C1 segment of cervical spinal cord (tissue), 14 donors: ENCODE measurements at places on chromosomes 6 and 20.

- DNase-seq, result no peak
These were observed 143.3 kb upstream of the PREP start for GRCh38 chr6:105545947-105546731.

GRCh38 chr6:157045831-157046454, 268.8 kb downstream of the ARID1B start:
- DNase-seq, result no peak

DNA sequence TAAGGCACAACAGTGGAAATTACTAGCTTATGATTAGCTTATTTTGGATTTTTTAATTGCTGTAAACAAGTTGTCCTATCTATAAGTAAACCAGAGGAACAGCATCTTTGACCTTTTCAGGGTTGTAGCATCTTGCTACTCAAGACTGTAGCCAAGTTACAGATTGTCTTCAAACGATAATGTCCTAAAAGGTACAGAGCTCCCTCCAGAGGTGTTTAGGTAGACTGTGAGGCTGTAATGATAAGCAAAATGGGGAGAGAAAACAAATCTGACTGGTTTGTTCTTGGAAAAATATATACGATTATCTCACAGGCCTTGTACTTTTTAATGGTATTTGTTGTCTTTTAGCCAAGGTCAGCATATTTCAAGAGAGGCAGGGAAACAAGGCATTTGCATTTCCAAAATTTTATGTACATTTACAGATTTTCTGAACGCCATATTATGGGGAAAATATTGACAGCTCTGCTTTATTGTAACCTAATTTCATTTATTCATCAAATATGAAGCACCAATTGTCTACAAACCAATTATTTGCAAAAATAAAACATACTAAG, 273.4 kb downstream of the MEI4 start:
- no peak for DNase-seq

- DNase-seq, result no peak
These were observed 72.3 kb downstream of the OR2B2 start for GRCh38 chr6:27839626-27840475.

- no peak for DNase-seq
These were observed 436.2 kb upstream of the SOX4 start for GRCh38 chr6:21157186-21157929.

GRCh38 chr6:40112350-40112749, 178.1 kb upstream of the MOCS1 start:
- no peak for DNase-seq

GRCh38 chr6:134176264-134176975, 124.0 kb upstream of the SLC2A12 start:
- DNase-seq, result peak; percentile 54

DNA sequence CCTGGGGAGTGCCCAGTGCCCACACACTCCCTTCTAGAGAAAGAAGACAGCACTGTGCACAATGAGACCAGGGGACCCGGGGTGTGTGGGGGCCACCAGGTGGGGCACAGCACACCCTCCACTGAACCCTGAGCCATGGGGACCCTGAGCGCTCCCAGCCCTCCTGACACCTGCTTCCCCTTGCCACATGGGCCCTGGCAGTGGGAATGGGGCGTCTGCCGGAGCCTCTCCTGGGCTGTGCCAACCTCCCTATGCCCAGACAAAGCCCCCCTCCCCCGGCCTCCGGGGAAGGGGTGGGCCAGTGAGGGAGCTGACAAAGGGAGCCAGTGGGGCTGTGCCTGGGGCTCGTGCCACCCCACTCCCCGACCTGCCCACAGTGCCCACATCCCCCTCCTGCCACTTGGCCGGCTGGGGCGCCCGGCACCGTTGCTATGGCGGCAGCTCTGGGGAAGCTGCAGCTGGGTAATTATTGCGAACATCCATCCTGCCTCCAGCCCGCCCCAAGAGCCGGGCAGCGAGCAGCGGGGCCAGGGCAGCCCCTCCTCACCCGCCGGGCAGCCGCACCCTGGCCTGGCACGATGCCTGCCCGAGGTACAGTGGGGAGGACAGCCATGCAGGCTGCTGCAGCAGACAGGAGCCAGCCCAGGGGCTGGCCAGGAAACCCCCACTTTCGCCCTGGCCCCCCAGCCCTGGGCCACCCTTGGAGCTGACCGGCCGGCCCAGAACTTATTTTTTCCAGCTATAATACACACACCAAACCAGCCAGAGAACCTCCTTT, 41.9 kb upstream of the NOL4L start:
- DNase-seq, result peak; percentile 70

DNA sequence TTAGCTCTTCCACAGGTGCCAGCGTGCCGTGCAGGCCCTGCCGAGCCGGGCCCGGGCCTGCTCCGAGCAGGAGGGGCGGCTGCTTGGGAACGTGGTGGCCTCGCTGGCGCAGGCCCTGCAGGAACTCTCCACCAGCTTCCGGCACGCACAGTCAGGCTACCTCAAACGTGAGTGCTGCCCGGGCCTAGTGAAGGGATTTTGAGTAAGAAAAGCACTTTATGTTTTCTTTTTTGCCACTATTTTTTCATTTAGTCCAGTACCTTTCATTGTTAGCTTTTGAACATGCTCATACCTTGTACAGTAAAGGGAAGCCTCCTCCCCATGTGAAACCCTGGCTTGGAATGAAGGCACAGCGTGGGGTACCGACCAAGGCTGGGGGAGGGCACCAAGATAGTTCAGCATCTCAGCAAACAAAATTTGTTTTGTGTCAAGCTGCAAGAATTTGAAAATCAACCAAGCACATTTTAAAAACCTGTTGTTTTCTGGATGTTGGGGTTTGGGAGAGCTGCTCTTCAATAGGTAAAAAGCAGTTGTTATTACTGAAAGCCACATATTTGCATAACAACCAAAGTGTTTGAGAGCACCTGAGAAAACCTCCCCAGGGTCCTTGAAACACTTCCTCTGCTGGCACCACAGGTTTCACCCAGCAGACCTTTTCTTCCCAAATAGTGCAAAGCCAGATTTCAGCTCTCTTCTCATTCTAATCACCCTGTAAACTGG, 18.4 kb downstream of the STX16 start:
- DNase-seq, result no peak
